ENCODE measurements at places on chromosomes 12 and 14.

DNA sequence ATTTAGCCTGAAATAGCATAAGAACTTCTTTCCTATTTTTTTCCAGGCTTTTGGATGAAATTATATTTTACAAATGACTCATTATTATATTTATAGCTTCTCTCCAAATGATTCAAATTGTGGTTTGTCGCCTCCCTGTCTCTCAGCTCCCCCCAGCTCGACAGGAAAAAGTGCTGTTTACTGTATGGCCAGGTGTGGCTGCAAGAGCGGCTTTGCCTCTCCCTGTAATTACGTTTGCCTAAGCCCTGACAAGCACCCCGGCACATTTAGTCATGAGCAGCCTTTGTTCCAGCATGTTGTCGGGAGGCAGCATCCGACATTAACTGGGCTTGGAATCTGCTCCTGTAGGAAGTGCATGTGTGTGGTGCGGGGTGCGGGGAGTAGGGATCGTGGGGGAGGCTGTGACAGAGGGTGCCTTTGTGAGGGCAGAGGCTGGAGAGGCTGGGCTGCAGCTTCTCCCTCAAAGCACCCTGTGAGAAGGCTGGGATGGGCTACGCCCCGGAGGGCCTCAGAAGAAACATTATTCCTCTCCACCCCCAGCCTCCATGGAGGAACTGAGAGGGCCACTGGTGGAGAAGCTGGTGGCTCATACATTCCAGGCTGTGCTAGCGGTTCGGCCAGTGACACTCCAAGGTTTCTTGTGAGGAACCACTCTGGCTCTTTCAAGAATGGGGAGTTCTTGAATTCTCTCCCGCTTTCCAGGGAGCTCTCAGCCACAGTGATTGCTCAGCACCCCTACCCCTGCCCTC is 42.1 kb upstream of the CTDSP2 start:
- no peak for DNase-seq

- no peak for DNase-seq
Observed at GRCh38 chr12:19778172-19778571, 338.9 kb downstream of the AEBP2 start.

GRCh38 chr12:123041811-123042655 is 61.6 kb downstream of the ARL6IP4 start:
- DNase-seq, result no peak

DNA sequence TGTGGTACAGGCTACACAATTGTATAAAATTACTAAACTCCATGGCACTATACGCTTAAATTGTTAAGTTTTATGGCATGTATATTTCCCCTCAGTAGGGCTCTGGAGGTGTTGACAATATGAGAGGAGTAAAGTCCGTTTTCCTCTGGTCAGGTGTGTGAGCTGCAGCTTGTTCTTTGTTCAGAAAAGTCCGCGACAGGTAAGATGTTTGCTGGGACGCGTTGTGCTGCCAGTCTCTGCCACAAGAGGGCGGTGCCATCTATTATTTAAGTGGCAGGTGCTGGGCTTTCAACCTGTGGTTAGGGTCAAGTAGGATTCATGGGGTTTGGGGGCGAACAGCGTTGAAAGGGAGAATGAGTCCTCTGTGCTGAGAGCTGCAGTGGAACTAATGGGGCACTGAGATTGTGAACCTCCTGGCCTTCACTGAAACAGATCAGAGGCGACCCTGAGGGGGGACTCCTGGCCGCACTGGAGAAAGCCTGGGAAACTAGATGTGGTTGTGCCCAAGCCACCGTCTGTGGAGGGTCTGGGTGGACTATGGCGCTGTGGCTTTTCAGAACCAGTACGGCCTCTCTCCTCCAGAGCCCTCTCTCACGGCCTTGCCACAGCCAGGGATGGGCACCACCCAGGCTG is 179.0 kb downstream of the SLC15A4 start:
- no peak for DNase-seq

- no peak for DNase-seq
Observed at GRCh38 chr12:56258820-56259183, 618 bp upstream of the ANKRD52 start.
